CD8-positive, alpha-beta memory T cell (primary cell): ENCODE measurements at places on chromosomes 7 and 10.

- no peak for DNase-seq
Observed at GRCh38 chr7:119086026-119086425, 861.5 kb downstream of the ANKRD7 start.

GRCh38 chr10:112080231-112080630 lies 103.3 kb downstream of the GPAM start:
- DNase-seq = no peak

DNA sequence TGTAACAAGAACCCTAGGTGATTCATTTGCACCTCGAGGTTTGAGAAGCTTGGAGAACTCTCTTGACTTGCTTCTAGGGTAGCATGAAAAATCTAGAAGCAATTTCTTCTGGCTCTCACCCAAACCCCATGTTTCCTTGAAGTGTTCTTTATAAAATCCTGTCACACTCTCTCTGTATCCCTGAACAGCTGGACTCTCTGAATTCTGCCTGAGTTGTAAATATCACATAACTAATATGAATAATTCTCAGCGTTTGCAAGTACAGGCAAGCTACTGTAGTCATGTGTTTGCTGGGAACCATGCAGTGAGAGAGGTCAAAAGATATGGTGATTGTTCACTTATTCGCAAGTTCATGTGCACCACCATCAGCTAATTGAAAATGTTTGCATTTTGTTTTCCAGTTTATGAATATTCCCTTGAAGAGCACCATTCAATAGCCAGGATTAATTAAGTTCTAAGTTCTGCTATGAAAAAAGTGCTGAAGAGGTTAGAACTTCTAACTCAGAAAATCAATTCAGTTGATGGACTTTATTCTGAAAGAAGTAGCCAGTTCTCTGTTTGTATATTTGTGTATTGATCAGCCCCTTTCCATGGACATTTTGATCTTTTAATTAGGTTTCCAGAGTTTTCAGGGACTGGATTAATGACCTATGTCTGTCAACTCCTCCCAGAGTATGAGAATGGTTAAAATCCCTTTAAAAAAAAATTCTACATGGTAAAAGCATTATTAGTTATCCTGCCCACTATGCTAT lies 243.0 kb downstream of the PLXDC2 start:
- DNase-seq = no peak

- no peak for DNase-seq
Observed at GRCh38 chr7:50801907-50802306, 19.2 kb upstream of the GRB10 start.

- DNase-seq = no peak
Observed at GRCh38 chr10:28242555-28243204, 60.2 kb downstream of the MPP7 start.

- DNase-seq = no peak
Observed at GRCh38 chr10:17673471-17674061, 29.6 kb downstream of the STAM start.

DNA sequence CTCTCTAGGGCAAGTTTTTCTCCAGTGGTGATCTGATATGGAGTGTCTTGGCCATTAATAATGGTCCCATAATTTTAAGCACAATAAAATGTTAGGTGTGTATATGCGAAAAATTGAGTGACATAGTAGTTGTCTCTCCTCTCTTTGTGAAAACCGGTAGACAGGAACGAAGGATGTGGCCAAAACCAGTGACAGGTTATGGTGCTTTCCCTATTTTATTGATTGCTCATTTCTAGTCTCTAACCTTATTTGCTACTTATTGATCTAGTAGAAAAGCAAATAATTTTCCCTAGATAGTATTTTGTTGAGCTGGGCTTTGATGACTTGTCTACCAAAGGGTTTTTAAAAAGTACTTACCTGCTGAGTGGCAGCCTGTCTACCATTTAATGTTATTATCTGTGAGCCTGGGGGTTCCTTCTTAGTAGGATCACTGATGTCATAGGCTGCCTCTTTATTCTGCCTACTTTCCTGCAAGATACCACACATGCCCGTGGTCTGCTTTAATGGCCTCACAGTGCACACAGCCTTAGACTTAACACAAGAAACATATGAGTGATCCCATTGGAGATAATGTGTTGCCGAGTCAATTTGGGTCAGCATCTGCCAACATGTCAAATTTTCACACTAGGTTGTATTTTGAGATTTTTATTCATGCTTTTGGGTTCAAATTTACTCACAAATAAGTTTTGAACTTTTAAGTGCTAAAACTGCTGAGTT lies 100.0 kb downstream of the AUTS2 start:
- no peak for DNase-seq

DNA sequence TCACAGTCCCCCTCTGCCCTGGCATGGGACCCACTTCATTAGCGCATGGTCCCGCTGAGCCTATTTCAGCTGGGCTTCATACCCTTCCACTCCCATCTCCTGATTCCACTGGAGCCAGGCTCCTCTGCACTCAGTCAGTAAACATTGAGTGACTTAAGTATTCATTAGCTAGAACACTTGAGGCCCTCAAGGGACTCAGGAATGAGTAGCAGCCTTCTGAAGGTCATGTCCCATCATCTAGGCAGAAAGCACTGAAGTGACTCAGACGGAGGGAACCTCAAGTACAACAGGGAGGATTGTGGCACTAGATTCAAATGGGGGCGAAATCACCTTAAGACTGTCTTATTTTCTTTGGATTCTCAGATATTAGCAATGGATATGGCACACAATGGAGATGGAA lies 186.6 kb upstream of the INHBA start:
- DNase-seq = no peak

- no peak for DNase-seq
Observed at GRCh38 chr7:25383402-25383801, 155.1 kb upstream of the NPVF start.

GRCh38 chr10:124353896-124354295 lies 64.8 kb downstream of the OAT start:
- DNase-seq = no peak

DNA sequence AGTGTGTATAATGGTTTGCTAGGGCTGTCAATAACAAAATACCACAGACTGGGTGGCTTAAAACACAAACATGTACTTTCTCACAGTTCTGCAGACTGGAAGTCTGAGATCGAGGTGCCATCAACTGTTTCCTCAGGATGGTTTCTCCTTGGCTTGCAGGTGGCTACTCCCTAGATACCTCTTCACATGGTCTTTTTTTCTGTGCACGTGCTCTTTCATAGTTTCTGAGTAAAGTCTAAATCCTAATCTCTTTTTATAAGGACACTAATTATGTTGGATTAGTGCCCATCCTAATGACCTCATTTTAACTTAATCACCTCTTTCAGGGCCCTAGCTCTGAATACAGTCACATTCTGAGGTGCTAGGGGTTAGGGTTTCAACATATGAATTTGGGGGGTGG lies 65.9 kb downstream of the AMPH start:
- DNase-seq = no peak

- no peak for DNase-seq
Observed at GRCh38 chr7:157674027-157674714, 337.4 kb downstream of the DNAJB6 start.

DNA sequence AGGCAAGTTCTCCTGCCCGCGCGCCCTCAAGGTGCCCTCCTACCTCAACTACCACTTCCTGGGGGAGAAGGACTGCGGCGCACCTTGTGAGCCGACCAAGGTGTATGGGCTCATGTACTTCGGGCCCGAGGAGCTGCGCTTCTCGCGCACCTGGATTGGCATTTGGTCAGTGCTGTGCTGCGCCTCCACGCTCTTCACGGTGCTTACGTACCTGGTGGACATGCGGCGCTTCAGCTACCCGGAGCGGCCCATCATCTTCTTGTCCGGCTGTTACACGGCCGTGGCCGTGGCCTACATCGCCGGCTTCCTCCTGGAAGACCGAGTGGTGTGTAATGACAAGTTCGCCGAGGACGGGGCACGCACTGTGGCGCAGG lies 1.4 kb downstream of the FZD1 start:
- no peak for DNase-seq

- DNase-seq = no peak
Observed at GRCh38 chr10:32995066-32995622, 37.1 kb upstream of the ITGB1 start.

- no peak for DNase-seq
Observed at GRCh38 chr10:29023678-29024077, 265.2 kb upstream of the LYZL1 start.

DNA sequence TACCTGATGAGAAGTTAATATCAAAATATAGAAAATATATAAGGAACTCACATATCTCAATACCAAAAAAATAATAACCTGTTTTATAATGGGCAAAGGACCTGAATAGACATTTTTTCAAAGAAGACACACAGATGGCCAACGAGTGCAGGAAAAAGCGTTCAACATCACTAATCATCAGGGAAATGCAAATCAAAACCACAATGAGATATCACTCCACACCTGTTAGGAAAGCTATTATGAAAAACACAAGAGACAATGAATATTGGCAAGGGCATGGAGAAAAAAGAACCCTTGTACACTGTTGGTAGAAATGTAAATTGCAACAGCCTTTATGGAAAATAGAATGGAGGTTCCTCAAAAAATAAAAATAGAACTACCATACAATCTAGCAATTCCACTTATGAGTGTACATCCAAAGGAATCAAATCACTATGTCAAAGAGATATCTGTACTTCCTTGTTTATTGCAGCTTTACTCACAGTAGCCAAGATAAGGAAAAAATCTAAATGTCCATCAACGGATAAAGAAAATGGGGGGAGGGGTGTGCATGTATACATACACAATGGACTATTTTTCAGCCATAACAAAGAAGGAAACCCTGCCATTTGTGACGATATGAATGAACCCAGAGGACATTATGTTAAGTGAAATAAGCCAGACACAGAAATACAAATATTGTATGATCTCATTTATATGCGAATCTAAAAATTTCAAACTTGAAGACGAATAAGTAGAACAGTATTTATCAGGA lies 3.6 kb upstream of the ALOX5 start:
- DNase-seq = no peak

- no peak for DNase-seq
Observed at GRCh38 chr10:87816898-87817608, 973 bp downstream of the ATAD1 start.

GRCh38 chr7:25234336-25234735 lies 6.0 kb upstream of the NPVF start:
- DNase-seq = no peak

DNA sequence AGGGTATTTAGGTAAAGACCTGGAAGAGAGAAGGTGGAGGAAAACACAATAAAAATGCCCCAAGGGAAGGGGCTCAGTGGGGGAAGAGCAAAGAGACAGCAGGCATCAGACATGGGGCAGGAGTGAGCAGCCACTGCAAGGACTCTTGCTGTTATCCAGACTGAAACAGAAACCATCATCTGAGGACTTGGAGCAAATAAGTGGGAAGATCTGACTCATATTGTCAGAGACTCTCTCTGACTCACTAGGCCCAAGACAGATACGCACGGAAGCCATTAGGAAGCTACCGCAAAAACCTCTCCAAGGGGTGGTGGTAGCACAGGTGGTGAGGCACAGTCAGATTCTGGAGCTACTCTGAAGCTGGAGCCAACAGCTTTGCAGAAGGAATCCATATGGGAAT lies 110.7 kb downstream of the RNF32 start:
- DNase-seq = no peak

DNA sequence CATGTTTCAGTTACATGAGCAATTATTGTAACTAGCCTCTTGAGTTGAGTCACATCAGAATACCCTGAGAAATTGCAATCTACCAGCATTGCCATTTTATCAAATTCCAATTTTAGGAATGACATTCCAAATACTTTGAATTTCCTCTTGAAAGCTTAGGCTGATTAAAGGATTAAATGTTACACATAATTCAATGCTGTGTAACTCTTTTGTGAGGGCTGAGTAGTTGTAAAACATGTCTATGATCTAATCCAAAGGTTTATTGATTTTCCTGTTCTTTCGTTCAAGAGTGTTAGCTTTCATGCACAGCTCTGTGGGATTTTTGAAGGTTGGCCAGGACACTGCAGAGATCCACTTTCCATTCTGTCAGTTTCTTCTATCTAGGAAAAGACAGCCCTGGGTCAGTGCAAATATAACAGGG lies 193.1 kb downstream of the SORCS1 start:
- DNase-seq = no peak

DNA sequence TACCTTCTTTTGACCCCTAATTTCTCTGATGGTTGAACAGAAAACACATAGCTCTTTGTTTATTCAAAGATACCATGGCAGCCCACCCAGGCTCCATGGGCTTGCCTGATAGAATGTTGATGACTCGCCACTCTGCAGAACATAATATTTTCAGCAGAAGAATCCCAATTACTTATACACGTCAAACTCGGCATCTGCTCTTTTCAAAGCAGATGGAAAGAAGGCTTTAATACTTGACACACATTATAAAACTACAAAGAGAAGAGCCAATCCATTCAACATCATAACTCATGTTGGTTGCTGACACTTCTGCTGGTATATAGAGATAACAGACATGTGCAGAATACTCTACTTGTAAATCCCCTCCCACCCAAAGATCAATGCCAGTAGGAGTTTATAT lies 69.0 kb downstream of the FOXI2 start:
- no peak for DNase-seq
